ENCODE measurements at places on chromosomes 11 and 22.

DNA sequence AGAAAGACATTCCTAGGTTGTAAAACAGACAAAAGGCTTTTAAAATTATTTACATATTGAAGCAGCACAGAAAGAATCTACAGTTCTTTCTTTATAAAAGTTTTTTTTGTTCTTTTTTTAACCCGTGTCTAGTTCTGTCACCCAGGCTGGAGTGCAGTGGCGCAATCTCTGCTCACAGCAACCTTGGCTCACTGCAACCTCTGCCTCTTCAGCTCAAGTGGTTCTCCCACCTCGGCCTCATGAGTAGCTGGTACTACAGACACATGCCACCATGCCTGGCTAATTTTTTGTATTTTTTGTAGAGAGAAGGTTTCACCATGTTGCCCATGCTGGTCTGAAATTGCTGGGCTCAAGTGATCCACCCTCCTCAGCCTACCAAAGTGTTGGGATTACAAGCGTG lies 3.8 kb upstream of the INCENP start:
- DNase-seq, result no peak

GRCh38 chr22:21054714-21055563 lies 9.2 kb downstream of the LRRC74B start:
- DNase-seq, result no peak

DNA sequence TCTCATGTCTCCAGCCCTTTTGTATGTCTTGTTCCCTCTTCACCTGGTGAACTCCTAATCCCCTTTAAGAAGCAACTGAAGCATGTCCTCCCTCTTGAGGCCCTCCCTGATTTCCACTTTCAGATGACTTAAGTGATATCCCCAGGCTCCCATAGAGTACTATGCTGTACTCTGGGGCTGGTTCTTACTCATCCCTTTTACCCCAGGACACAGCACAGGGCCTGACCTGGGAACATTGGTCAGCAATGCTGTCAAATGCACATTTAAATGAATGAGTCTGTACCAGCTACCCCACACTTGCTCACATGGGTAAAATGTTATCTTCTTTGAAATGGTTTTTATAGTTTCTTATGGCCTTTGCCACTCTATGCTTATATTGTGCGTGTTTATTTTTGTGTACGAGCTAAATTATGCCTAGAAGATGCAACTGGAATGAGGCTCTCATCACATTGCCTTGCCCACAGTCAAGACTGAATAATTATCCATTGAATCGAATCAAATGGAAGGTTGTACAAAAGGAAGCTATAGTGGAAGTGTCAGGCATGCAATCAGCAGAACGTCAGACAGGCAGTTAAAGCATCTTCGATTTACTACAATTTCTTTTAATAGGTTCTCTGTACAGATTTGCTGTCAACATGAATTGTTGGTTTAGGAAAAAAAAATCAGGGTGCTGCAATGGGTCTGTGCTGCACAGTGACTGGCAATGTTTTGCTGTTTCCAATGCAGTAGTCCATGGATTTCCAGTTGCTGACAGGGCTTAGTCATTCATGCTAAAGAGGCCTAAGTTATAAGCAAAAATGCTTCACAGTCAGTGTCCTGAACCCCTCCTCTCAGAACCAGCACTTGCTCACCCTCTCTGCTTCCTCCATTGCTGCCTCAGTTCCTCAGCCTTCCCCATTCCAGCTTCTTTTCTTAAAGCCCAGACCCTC lies 79.5 kb downstream of the PARVA start:
- no peak for DNase-seq

GRCh38 chr11:61152816-61153592 lies 8.2 kb downstream of the VPS37C start:
- DNase-seq, result no peak

- no peak for DNase-seq
These were observed 5.4 kb downstream of the APLNR start for GRCh38 chr11:57231539-57232253.

DNA sequence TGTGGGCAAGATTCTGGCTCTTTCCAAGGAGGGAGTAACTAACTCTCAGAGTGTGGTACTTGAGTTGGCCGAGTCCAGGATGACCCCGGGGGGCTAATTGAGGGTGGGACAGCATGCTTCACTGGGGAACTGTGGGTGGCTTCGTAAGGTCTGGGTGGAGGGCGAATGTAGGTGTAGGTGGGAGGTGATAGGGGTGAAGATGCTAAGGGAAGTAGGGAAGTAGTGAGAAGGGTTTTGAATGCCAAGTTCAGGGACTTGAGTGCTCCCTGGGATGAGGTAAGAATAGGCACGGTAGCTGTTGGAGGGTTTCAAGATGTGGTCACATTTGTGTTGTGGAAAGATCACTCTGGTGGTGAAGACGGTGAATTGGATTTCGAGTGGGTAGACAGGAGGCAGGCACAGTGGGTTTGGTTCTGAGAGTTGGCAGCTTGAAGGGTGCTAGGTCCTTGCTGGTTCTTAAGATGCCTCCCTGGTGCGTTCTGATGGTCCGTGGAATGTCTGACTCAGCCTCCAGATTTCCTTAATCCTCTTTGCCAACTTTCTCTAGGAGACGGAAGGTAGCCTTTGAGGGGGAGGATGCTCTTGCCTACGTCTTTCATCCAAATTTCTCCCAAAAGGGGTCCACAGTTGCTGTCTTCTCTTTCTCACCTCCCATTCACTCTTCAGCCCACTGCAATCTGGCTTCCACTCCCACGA lies 2.5 kb upstream of the DNAL4 start:
- no peak for DNase-seq

DNA sequence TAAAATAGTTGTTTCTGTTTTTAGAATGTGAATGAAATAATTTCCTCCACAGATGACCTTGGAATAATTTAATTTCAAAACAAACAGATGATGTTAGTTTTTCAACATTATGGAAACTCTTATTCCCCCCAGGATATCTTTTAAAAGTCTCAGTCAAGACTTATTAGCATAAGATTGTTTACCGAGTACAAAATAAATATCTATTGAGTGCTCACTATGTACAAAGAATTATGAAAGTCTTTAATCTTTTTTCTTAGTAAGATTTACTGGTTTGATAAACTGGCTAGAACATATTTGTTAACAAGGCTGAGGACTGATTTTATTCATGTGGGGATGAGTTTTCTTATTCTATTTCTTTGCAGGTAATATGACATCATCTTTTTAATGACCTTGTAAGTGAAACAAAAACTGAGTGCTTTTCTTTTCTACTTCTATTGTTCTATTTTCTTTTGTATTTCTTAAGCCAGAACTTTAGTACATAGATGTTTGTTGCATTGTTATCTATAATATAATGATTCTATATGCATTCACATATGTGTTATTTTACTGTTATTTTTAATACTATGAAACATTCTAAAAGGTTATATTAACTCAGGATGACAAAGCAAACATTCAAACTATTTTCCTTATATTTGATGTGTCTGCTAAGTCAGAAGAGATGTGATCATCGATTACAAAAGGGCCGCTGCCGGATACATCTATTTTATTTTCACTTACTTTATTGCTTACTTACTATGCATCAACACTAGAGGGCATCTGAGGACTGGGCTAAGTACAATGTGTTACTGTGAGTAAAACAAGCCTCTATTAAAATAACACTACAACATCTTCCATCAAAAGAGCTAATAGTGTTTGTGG lies 111.0 kb upstream of the ARHGAP42 start:
- peak; percentile 5 for DNase-seq

DNA sequence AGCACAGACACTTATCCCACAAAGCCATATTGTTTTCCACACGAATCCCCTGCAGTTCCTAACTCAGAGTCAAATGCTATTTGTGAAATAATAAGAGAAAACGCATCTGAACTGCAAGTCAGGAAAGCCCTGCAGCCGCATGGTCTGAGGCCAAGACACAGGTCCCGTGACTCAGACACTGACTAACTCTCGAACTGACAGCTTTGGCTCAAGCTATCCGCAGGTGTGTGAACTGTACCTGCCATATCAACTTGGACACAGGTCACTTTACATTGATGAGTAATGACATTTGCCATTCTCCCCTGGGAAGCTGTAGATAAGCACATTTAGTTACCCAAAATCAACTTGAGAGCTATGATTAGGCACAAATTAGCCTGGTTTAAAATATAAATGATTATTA lies 34.9 kb upstream of the NFRKB start:
- no peak for DNase-seq

GRCh38 chr22:24423519-24424000 lies 3.8 kb upstream of the ADORA2A start:
- peak; percentile 59 for DNase-seq

GRCh38 chr11:75667831-75668450 lies 897 bp downstream of the MAP6 start:
- no peak for DNase-seq

- DNase-seq, result no peak
These were observed 113.2 kb downstream of the MIAT start for GRCh38 chr22:26770624-26771023.

GRCh38 chr11:118415739-118416068 lies 14.3 kb downstream of the ATP5MG start:
- DNase-seq, result no peak

GRCh38 chr11:12668166-12668565 lies 6.1 kb upstream of the TEAD1 start:
- no peak for DNase-seq

GRCh38 chr11:7490054-7490453 lies 4.7 kb downstream of the OLFML1 start:
- no peak for DNase-seq

GRCh38 chr11:62796281-62796680 lies 4.5 kb upstream of the TMEM223 start:
- no peak for DNase-seq

GRCh38 chr11:2132246-2132645 lies 6.9 kb downstream of the IGF2 start:
- DNase-seq, result no peak

DNA sequence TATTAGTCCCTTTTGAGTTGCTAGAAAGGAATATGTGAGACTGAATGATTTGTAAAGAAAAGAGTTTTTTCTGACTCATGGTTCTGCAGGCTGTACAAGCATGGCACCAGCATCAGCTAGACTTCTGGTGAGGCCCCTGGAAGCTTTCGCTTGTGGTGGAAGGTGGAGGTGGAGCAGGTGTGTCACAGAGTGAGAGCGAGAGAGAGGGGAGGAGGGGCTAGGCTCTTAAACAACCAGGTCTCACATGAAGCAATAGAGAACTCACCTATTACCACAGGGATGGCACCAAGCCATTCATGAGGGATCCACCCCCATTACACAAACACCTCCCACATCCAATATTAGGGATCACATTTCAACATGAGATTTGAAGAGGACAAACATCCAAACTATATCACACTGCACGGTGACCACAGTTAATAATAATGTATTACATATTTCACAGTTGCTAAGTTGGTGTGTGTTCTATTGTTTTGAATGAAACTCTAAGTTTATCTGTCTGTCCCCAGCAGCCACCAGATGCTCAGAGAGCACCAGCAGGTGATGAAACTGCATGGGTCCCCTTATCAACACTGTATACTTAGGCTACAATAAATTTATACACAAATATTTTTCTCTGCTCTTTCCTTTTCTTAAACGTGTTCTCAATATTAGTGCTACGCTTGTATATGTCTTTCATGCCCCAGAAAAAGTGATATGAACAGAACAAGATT lies 14.1 kb downstream of the ZFP91 start:
- no peak for DNase-seq

DNA sequence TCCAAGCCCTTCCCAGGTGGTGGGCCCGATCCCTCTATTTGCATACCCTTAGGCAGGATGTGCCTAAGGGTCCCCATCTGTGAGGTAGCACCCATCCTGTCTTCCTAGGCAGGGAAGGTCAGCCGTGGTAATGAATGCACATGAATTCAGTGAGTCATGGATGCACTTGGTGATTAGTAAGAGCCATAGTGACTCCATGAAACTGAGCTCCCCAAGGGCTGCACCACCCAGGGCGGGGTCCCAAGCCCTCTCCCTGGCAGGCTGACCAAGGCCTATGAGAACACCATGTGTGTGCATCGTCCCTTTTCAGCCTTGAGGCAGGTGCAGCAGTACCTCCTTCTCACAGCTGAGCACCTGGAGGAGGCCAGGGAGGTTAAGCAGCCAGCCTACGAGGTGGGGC lies 15.6 kb upstream of the SUSD2 start:
- no peak for DNase-seq

- no peak for DNase-seq
These were observed 1032.7 kb upstream of the TENM4 start for GRCh38 chr11:80473562-80473961.

DNA sequence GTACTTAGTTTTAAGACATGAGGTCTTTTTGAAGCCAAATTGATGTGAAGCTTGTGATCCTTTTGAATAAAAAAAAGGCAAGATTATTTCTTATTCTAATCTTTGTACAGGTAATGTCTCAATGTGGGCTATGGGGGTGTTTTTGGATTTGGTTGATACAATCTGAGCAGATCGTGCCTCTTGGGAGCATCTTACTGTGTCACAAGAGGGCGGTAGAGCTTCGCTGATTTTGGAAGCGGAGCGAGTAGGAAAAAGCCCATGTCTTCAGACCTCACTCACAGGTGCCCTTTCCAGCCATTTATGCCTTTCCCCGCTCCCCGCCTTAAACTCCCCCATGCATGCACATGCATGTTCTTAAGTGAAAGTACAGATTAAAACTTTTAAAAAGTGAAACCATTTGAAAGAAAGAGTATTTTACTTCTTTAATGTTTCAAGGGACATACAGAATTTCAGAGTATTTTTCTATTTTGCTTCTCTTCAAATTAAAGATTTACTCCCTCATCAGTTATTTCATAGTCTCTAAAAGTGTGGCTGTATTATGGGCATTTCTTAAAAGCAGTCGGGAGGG lies 18.8 kb downstream of the DDX25 start:
- peak; percentile 44 for DNase-seq

GRCh38 chr11:109511598-109511997 lies 89.6 kb downstream of the C11orf87 start:
- no peak for DNase-seq

GRCh38 chr22:28443526-28443876 lies 236.1 kb downstream of the TTC28 start:
- no peak for DNase-seq

DNA sequence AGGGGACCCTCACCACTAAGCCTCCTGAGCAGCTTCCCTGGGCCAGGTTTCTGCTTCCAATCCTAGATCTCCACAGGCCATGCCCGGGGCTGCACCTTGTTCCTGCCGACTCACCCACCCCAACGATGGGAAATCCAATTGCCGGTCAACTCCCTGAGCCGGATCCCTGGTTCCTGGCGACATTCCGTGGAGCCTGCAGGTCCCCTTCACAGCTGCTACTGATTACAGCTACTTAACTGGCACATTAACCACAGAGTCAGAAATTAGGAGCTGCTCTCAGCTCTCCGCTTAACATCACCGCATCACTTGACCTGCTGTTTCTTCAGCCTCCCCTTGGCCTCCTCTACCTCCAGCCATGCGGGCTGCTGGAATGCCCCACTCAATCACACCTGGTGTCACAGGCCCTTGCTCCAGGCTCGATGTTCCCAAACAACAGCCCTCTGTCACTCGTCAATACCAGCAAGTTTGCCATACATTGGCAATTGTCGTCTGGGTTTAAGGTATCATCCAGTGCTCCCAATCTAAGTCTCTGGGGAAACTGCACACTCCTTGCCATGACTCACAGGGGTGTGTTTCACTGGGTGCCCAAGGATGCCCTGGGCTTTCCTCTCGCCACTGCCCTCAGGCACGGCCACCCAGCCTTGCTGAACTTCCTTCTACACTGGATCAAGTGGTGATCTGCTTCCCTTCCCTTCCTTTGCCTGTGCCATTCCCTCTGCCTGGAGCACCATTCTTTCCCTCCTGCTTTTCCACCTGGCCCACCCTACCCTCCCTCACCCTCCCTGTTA lies 181.0 kb downstream of the MN1 start:
- no peak for DNase-seq

GRCh38 chr11:45098929-45099328 lies 47.5 kb upstream of the PRDM11 start:
- DNase-seq, result no peak

- DNase-seq, result no peak
These were observed 211.9 kb downstream of the MYO18B start for GRCh38 chr22:25953919-25954318.

All from CD4-positive, alpha-beta T cell treated with Interleukin-4 for 1 hour (primary cell).